ENCODE measurements at places on chromosomes 6 and 20. TPM values are rescaled to one million over a fixed set of nuclear protein-coding genes. Genes with fewer than 3 reads are reported as not detected.

FOXA2 gene
- total RNA-seq = 4.8 TPM

B3GAT2 gene
- total RNA-seq = not detected

PSMB1 gene
- 169 TPM for total RNA-seq

DDO gene
- total RNA-seq = not detected

MOCS1 gene
- total RNA-seq = 2.3 TPM

OPN5 gene
- not detected for total RNA-seq

COL20A1 gene
- total RNA-seq = not detected

MRPS18B gene
- total RNA-seq = 72.0 TPM

HTR1B gene
- 0.24 TPM for total RNA-seq

APOBEC2 gene
- not detected for total RNA-seq

HSPA12B gene
- total RNA-seq = under 0.01 TPM

BCAS4 gene
- total RNA-seq = 11.1 TPM

Measured in tracheal epithelial cell (primary cell).